LNCaP clone FGC (cell line): ENCODE measurements at places on chromosomes 2 and 18.

DNA sequence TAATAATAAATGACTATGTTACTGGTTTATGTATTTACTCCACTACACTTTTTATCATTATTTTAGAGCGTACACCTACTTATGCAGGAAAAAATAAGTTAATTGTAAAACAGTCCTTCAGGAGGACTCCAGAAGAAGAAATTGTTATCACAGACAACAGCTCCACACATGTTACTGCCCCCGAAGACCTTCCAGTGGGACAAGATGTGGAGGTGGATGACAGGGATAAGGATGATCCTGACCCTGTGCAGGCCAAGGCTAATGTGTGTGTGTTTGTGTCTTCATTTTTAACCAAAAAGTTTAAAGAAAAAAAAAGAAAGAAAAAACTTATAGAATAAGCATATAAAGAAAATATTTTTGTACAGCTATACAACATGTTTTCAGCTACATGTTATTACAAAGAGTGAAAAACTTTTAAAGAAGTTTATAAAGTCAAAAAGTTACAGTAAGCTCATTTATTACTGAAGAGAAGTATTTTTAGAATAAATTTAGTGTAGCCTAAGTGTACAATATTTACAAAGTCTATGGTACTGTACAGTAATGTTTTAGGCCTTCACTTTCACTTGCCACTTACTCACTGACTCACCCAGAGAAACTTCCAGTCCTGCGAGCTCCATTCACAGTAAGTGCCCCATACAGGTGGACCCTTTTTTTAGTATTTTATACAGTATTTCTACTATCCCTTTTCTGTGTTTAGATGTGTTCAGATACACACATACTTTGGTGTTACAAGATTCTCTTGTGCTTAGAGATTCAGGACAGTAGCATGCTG is 7.5 kb downstream of the TGFBRAP1 start:
- no peak for DNase-seq

DNA sequence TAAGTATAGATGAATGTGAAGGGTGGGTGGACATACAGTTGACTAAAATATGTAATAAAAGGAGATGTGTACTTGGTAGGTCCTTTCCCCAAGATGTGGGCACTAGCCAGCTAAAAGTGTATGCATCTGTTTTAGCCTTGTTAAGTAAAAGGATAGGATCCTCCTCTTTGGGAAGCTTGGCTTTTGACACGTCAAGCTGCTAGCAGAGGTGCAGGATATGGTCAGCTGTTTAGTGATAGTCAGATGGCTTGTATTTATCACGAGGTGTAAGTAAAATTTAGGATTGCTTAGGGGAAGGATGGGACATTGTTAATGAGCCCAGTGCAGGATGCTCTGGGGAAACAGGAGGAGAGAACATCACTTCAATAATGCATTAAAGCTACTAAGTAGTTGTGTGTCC is 1.5 kb downstream of the MFSD6 start:
- no peak for DNase-seq

- peak; percentile 45 for DNase-seq
These were observed 1795.7 kb upstream of the PIK3C3 start for GRCh38 chr18:40159141-40160017.

GRCh38 chr2:119599384-119599783 is 55.1 kb downstream of the CFAP221 start:
- DNase-seq = no peak

DNA sequence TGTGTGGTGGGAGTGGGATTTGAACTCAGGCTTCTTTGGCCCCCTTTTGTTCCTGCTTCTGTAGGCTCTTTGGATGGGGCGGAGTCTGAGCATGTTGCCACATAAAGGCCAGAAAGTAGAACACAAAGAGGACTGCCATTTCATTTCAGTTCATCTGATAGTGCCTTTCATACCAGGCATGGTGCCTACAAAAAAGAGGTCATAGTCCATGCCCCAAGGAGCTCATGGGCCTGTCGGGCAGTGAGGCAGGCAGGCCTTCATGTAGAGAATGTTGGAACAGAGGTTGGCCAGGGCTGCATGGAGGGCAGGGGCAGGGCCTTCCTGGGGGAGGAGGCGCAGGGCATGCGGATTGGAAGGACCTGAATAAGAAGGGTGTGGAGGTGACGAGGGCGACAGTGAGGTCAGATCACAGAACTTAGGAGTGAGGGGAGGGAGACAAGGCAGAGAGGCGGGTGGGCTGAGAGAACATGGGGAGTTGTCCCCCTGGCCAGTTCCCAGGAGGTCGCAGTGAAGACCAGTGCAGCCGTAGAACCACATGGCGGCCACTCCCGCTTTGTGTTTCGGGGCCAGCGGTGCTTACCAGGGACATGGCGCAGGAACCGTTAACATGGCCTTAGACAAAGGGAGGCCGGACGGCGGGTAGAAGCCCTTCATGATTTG is 49.1 kb downstream of the ITGB1BP1 start:
- no peak for DNase-seq

GRCh38 chr2:157874348-157874747 is 1.8 kb downstream of the ACVR1 start:
- DNase-seq = no peak

DNA sequence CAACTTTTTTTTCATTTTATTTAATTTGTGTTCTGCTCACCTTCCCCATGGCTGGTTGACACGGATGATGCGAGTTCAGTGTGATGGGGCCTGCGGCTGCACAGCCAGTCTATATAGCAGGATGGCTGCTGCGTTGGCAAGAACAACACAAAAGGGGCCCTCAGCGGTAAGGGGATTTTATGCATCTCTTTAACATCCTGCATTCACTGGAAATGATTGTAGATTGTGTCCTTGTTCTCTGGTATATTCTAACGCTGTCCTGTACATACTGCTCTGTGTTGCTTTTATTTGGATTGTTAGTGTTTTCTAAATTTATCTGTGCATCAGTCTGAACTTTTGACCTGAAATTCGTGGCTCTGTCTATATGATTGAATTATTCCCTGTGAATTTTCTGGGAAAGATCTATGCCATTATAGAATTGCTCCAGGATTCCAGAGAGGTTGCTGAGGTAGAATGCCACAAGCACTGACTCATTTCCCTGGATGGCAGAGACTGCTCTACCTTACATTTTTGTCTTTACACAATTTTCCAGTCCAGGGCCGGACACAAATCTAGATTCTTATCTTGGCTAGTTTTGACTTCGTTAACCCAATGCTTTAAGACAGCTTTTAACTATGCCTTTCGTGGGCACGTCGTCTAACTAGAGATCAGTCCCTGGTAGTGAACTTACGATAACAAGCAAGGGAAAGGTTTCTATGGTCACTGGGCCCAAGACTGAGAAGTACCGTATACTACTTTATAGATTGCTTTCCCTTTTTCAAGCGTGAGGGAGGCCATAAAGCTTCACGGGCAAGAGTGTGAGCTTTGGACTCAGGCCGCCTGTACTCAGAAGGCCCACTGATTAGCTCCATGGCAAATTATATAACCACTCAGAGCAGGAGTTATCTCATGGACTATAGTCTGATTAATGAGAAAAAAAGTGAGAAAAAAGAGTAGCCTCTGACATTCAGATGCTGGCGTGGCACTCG is at the start of gene CRYGC:
Gene CRYGC, minus strand, starts transcription at position 85 of the 968 bp plus-strand sequence. Its CDS starts 36 bp downstream, at position 49.
- DNase-seq = no peak

GRCh38 chr18:63025251-63026090 is 294.1 kb downstream of the BCL2 start:
- no peak for DNase-seq

- no peak for DNase-seq
These were observed 14.0 kb downstream of the FER1L5 start for GRCh38 chr2:96656540-96656939.

GRCh38 chr2:113167962-113168340 is 5.8 kb upstream of the PSD4 start:
- no peak for DNase-seq

GRCh38 chr18:46148810-46149209 is 44.6 kb downstream of the HAUS1 start:
- peak; percentile 17 for DNase-seq

DNA sequence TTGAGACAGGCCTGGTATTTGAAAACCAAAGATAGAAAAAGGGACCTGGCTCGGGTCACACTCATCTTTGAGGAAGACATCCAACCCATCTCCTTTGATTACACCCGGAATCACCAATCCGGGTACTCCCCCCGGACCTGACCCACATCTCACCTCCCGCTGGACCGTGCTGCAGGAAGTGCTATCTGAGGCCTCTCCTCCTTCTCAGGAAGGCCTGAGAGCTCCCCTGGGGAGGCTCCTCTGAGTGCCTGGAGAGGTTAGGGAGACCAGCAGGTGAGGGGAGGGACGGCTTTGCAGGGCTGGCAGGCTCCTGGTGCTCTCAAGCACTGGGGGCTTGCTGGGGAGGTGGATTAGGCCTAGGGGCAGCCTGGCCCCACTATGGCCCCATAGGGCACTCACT is 170.9 kb downstream of the ACKR3 start:
- DNase-seq = no peak

DNA sequence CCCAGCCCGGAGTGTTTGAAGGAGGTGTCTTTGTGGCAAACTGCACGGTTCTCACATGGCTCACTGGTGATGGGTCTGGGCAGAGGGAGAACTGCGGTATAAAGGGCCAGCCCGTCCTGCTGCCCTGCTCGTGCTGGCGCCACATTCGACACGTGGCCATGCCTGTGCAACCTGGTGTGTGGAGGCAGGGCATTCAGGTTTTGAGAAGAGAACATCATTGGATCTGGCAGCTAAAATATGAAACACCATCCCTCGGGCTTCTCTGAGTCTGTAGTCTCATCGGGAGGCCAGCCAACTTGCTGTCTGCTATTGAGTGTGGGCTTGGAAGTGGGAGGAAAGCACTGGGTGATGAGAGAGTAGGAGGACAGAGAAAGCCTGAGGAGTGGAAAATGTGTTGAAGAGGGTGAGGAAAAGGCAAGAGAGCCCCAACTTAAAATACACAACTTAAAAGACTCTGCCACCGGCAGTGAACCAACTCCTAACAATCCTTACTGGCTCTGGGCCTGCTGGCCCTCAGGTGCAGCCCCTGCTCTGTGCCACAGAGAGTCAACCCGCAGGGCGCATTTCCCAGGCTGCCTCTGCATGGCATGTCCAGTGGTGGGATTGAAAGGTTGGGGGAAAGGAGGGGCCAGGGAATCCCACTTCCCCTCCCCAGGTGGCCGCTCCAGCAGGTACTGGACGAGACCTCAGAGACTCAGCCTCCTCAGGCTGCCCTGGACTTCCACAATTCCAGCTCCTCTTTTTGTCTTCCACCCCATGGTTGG is 112.7 kb upstream of the DLX2 start:
- no peak for DNase-seq

DNA sequence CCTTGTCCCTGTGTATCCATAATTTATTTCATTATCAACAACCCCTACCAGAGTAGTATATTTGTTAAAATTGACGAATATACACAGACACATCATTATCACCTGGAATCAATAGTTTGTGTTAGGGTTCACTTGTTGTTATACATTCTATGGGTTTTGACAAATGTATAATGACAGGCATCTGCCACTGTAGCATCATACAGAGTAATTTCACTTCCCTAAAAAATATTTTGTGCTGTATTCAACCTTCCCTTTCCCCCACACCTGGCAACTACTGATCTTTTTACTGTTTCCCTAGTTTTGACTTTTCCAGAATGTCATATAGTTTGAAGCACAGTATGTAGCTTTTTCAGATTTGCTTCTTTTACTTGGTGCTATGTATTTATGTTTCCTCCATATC is 132.0 kb downstream of the ZNF804A start:
- no peak for DNase-seq

- DNase-seq = no peak
These were observed 21.4 kb upstream of the SPIRE1 start for GRCh38 chr18:12679183-12679786.

DNA sequence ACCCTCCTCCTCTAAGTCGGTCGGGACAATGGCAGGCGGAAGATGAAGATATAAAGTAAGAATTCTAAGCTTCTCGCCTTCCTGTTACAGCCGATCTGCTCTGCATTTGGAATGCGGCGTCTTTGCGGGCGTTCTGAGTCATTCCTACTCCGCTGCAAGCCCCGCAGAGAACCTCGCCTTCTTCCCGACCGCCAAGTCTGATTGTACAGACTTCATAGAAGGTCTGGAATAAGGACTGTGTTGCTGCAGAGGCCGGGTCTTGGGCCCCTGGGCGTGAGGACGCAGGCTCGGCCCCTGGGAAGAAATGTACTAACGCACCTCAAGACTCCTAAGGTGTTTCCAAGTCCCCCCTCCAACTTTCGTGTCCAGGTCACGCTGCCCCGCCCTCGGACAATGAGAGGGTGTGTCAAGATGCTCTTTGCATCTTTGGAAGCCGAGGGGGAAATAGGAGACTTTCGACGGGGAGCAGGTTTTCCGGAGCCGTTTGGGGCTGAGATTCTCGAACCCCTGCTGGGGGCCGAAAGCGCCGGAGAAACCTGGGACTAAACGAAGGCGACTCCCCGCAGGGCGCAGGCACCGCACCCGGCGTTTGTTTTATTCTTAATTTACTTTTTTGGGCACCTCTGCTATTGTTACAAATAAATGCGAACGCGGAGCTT is 12.7 kb upstream of the PAX3 start:
- DNase-seq = no peak

GRCh38 chr2:127618551-127619202 is 27.3 kb upstream of the GPR17 start:
- DNase-seq = no peak

DNA sequence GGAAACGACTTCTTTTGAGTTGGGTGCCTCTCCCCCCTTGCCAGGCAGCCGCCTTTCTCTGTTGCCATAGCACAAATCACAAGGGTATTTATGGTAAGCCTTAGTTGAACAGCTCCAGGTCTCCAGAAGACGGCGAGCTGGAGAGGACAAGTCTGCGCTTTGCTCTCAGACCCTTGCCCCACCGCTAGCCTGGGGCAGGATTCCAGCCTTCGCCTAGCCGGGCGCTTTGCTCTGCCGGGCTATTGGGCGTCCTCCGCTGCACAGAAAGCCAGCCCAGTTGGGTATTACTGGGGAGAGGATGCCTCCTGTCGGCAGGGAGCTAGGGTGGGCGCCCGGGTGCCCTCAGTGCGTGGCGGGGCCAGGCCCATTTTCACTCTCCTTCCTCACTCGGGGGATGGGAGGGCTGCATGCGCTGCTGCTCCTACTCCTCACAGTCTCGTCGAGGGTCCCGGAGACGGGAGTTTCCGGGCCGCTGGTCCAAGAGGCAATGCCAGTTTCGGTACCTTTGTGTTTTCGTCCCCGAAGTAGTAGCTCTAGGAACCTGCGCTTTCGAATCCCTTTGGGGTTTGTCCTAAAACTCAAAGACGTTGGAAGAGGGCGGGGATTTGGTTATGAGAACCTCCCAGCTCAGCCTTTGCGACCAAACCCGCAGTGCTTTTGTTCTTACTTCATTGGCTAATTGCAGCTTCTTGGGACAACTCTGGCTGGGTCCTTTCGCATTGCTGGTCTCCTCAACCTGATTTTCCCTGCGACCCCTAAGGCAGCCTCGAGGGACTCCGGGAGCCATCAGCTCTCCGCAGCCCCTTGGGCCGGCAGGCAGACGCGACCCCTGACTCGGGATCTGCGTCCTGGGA is 3.6 kb upstream of the DLX2 start:
- DNase-seq = no peak

- DNase-seq = no peak
These were observed 84.7 kb downstream of the CDC42EP3 start for GRCh38 chr2:37586663-37587317.

- no peak for DNase-seq
These were observed 301.6 kb downstream of the STK39 start for GRCh38 chr2:167945660-167946368.
